ENCODE measurements at places on chromosomes 5 and 9.

DNA sequence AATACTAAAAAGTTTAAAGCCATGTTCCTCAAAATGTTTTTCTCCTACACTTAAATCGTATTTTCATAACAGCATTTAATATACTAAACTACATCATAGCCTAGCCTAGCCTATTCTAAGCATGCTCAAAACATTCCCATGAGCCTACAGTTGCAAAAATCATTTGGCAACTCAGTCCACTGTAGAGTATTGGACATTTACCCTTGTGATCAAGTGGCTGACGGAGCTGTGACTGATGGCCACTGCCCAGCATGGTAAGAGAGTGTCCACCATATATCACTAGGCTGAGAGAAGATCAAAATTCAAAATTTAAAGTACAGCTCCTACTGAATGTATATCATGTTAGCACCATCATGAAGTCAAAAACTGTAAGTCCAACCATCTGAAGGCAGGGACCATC, 30.9 kb downstream of the SEMA5A start:
- no peak for DNase-seq

- DNase-seq = no peak
These were observed 208.6 kb upstream of the PAPPA start for GRCh38 chr9:115945009-115945431.

GRCh38 chr5:180083529-180084060, 12.0 kb upstream of the RNF130 start:
- no peak for DNase-seq

DNA sequence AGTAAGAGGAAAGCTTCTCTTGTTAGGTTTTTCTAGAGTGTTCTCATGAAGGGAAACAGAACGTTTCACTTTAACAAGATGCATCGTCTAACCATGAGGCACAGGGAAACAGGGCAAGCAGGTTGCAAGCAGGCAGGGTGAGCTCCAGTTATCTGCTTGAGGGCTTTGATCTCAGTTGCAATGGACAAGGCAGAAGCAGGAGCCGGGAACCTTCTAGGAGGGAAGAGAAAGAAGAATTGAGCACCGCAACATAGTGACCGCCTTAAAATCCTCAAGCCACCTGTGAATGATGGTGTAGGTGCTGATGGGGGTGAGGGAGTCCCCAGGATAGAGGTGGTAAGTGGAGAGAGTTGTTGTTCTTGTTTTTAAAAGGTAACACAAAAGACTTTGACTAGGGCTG, 22.9 kb upstream of the ZSWIM6 start:
- no peak for DNase-seq

- peak; percentile 43 for DNase-seq
These were observed 22.4 kb upstream of the DEPDC1B start for GRCh38 chr5:60722416-60722815.

- DNase-seq = no peak
These were observed 110.1 kb downstream of the OSTF1 start for GRCh38 chr9:75198436-75198835.

DNA sequence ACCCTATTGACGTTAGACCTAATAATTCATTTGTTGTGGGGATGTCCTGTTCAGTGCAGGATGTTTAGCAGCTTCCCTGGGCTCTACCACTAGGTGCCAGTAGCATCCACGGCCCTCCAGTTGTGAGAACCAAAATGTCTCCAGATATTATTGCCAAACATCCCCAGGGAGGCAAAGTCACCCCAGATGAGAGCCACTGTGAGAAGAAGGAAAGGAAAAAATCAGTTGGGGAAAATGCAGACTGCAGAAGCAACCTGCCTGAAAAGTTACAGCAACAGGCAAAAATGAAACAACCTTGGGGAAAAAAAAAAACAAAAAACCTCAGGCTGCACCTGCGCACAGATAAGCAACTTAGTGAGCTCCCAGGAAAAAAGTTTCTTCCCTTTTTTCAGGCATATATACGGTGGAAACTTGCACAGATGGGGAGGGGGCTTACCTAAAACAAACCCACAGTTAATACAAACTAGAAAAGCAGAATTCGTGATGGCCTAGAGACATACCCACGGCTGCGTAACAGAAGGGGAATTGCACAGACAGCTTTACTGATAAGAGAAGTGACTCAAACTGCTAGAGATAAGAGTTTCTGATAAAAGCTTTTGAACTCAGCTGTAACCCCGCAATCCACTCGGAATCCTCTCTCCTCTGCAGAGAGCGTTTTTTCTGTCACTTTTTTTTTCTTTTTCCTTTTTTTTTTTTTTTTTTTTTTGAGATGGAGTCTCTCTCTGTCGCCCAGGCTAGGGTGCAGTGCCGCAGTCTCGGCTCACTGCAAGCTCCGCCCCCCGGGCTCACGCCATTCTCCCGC, 29.8 kb upstream of the FBP1 start:
- DNase-seq = peak; percentile 80

- DNase-seq = no peak
These were observed 50.1 kb upstream of the PDE4D start for GRCh38 chr5:59943452-59944113.

DNA sequence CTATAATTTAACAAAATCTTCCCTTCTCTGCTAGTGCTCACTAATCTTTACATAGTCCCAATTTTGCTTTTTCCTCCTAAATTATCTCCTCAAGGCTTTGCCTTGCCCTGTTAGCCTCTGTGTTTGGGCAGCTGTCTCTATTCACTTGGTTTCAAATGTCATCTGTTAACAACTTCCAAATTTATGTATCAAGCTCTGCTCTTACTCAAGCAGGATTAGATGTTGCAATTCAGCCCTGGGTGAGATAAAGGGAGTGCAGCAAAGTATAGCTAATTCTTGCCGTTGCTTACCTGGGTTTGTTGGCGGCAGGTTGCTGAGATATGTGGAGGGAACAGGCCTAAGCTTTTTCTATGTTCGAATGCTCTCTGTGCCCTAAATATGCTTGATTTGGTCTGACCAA, 483.8 kb downstream of the DMAC1 start:
- DNase-seq = no peak

GRCh38 chr5:24225051-24225450, 419.7 kb downstream of the CDH10 start:
- no peak for DNase-seq

DNA sequence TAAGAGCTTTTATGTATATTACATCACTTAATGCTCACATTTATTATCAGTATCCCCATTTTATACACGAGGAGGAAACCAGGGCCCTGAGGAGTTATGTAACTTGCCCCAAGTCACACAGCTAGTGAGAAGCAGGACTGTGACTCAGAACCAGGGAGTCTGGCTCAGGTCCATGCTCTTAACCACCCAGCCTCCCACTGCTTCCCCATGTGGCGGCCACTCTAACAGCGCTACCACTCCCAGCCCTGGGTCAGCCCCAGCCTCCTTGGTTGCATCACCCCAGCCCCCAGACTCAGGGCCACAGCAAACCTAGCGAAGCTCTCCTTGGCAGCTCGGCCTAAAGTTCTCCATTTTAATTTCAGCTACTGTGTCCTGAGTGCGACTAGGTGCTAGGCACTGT, 159.1 kb downstream of the PAX5 start:
- no peak for DNase-seq

DNA sequence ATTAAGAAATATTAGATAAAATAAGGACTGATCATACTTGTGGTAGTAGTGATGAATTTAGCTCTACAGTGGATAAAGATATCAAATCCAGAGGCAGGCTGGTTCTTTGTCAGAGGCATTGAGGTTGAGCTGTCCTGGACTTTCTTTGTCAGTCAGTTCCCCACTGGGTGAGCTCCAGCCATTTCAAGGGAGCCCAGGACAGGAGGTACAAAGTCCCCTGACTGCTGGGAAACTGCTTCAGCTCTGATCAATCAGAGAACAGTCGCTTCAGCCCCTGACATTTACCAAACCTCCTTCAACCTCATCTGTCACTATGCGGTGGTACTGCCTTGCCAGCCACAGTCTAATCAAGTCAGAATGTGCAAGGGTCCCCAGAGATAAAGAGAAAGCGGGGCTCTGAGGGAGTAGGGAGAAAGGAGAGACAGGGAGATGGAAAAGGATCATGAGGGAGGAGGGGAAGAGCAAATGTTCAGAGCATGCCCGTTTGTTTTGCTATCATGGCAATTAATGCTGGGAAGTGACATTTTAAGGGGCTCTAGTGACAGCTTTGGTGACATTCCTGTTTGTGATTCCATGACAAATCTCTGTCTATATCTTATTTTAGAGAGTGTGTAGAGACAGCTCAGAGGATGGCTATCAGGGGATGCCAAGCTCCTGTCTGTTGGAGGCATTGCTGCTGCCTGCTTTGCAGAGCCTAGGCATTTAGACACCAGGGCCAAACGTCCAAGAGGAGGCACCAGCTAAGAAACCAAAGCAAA, 223.2 kb downstream of the ASTN2 start:
- no peak for DNase-seq

DNA sequence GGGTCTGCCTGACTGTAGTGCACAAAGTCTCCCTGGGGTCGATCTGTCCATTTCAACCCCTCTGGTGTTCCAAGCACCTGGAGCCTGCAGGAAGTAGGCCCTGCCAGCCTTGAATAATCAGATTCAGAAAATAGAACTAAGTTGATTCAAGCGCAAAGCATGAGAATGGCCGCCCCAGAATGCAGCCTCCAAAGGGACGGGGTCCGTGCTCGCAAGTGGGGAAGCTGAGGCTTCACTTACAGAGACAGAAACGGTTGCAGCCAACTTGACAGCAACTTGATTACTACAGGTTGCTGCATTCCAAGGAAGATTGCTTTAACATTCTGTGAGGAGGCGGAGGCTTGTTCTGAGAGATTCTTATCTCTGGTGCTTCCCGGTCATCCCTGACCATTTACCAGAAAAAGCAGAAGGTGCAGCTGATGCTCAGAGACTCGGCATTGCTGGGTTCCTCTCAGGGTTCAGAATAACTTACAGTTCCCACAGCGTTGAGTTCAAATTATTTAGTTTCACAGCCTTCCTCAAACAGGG, 14.9 kb upstream of the LRRC14B start:
- DNase-seq = peak; percentile 59

DNA sequence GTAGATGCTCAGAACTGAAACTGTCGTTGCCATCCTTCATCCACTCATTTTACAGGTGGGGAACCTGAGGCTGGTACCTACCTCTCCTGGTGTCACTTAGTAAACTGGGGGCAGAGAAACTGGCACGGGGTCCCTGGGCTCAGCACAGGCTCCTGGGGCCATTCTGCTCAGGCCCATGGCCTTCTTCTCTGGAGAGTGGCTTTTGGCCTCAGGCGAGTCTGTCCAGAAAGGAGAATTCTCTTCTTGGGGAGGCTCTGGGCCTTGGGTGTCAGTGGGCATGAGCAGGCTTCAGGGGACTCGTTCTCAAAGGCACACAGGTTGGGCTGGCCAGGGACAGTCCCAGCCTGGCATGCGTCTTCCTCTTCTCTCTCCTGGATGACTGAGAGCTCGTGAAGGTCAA, 24.6 kb downstream of the COL5A1 start:
- no peak for DNase-seq

- DNase-seq = no peak
These were observed 4.6 kb downstream of the DBH start for GRCh38 chr9:133640580-133641395.

DNA sequence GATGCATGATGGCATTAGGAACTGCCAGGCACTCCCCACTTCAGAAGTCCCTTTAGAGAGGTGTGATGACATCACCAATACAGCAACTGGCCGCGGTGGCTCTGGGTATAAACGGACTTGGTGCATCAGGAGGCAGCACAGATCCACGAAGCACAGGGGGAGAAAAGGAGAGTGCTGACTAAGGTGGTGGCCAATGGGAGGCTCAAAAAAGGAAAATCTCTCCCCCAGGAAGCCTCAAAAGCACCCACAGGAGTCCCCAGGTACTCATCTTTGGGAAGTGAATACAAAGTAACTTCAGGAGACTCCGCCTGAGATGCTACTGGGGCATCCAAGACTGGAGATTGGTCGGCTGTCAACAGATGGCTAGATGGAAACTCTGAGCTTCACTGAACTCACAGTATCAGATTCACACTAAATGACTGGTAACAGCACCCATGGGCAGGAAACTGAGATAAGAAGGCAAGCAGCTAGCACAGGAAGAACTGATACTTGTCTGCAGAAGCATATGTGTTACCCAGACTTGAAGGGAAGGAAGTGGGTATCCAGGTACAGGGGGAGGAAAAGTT, 7.6 kb downstream of the TTC39B start:
- no peak for DNase-seq

DNA sequence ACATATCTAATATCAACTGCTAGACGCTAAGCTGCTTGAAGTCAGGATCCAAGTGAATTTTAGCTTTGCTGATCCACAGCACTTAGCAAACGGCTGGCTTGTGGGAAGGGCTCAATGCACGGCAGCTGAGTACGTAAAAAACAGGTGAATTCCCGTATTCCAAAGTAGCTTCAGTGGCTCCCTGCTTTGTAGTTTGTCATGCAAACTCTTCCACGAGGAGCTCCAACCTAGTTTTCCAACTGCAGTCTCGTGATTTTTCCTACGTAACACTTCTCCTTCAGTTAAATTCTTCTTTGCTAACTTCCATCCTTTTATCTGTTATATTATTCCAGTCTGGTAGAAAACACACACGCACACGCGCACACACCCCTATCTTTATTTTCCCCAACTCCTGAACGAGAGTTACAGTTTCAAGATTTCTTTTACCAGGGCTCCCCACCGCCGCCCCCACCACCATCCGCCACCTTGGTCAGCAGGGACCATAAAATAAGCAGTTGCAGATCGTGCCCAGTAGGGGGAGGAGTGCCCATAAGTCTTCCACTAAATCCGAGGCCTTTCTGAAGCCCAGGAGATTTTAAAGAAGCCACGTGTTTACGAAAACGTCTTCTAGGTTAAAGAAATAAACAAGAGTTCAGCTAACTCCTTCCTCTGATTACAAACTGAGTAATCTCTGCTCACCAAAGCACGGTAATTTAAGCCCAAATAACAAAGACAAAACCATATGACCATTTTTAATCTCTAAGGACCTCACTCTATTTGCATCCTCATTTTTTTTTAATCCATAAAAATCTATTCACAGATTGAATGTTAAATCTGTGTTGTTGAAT, 34.8 kb upstream of the TRIO start:
- DNase-seq = peak; percentile 67

GRCh38 chr5:93257616-93258015, 323.4 kb downstream of the NR2F1-AS1 start:
- DNase-seq = no peak

- no peak for DNase-seq
These were observed 95.8 kb upstream of the NR4A3 start for GRCh38 chr9:99725852-99726251.

DNA sequence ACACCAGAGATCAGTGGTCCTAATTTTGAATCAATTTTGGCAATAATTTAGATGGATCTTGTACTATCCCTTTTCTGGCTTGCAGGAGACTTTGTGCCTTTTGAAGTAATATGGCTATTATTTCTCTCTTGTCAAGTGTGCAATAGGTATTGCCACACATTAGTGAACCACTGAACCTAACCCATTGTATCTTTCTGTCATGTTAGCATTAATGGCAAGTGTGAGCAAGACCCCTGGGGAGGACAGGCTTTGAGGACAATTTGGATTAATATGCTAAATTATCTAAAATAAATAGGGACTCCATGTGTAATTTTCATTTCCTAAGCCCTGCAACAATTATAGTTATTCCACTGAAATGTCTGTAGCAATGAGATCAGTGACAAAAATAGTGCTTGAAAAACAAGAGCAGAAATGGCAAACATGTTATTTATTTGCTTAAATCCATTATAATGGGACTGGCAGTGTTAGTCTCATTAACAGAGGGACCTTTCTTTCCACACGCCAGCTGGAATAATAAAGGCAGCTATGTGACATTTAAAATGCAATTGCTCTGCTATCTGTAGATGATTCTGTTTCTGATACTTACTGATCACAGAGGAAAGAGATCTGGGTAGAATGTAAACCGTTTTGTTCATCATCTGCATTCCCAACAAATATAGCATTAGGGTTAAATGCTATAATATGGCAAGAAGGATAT, 753.3 kb upstream of the ZNF608 start:
- DNase-seq = no peak

All from T47D (cell line).